ENCODE measurements at places on chromosomes 6 and 20.

DNA sequence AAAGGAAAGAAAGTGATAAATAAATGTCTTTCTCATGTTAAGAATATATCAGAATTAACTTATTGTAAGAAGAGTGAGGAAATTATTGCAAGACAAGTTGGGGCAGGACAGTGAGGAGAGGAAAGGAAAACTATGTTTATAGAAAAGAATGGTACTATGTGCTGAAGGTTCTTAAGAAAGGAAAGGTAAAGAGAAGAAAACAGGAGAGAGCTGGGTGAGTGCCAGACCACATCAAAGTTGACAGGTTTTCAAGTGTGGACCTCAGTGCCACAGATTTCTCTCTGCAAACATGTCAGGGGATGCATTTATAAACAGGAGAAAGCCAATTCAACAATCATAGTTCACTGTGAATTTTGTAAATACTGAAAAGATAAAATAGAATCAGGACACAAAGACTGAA, 439.2 kb downstream of the PKHD1 start:
- no peak for DNase-seq

DNA sequence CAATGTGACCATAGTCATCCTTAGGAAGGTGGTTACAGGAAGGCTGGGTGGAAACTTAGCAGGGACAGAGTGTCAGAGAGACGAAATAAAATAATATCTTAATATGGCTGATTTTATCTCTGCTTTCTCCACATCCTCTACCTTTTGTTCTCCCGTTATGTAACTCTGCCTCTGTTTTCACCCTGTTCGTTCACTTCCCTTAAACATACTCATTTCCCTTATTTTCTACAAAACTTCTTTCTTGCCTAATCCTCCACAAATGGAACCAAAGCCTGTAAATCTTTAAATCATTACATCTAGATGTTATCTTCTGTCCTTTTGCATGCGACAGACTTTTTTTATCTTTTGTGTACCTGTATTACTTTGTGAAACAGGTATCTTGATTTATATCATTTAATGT, 23.3 kb upstream of the CRIP3 start:
- DNase-seq: no peak

- no peak for DNase-seq
Measured at GRCh38 chr20:14644306-14645097, 307.1 kb upstream of the FLRT3 start.

DNA sequence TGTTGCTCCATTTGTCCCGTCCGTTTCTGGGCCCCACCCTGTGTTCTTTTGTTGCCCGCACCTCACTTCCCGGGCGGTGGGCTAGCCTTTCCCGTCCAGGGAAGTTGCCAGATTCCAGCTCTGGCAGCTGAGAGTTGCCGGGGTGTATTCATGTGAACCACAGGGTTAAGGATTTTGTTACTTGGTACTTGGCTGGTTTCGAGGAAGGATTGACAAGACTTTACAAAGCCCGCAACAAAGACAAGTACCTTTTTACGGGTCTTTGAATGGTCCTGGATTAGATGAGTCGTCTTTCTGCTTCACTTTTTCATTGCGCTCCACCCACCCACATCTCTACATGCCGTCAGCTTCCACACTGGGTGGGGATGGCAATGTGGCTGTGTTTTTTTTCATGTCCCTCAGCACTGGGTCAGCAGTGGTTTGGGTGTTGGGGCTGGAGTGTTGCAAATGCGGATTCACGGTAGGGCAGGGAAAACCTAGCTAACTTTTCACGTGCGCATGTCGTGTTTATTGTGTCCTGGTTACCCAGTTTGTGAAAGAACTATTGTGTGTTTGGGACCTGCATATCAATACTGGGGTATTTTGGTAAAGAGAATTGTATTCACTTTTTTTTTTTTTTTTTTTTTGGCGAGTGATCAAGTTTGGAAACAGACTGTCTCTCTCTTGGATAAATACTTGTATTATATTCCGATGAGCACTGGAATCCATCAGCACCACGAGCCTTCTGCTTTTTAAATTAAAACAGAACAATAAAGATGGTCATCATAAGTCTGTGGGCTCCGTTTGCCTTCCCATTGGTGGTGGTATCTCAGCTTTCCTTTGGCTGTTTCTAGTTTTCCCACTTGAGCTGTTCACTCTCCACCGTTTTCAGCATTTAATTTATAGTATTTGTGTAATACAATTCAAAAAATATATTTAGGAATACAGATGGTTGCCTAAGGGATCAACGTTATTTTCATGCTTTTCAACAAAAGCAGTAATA, 1.2 kb downstream of the DUSP22 start:
- DNase-seq: no peak

DNA sequence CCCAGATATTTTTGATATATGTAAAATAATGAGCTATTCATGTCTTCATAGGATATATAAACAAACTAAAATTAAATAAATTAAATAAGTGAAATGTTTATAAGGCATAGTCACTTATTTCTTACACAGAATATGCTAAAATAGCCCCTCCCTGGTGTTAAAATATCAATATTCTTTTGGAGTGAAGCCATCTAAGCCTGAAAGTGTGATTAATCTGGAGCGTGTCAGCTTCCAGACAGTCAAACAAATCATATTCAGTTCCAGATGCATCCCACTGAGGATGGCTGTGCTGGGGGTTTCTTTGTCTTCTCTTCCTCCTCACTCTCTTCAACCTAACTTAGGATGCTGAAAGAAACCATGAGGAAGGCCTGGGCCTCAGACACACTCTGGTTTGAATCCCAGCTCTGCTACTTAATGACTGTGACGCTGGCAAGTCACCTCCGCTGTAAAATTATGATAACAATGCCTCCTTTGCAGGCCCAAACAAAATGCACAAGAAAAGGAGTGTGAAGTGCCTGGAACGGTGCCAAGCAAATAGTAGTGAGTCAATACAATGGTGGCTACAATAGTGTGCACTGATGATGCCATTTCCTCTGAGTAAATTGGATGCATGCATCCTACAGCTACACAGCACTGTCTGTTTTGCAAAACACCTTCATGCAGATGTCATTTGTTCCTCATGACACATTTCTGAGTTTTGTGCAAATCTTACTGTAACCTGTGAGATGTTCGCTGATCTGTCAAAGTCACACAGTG, 161.4 kb downstream of the FOXC1 start:
- no peak for DNase-seq

Data from effector memory CD4-positive, alpha-beta T cell (primary cell).